ENCODE measurements at places on chromosomes 12 and 14.

GRCh38 chr12:27012239-27012981 is 1.8 kb downstream of the TM7SF3 start:
- no peak for DNase-seq

- no peak for DNase-seq
Observed at GRCh38 chr12:54486173-54486867, 11.2 kb upstream of the NCKAP1L start.

DNA sequence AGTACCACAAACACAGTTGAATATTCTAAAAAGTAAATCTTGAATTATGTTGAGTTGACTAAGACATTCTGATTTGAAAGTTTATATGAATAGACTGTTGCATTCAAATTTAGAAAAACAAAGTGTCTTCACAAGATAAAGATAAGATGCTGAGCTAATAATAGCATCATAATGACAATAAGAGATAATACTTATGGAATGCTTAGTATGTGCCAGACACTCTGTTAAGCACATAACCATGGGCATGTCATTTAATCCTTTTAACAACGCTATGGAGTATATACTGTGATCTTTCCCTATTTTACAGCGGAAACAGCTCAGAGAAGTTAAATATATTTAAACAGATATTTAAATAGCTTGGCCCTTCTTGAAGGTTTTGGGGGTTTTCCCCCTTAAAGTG is 163.4 kb downstream of the SRGAP1 start:
- DNase-seq = no peak

GRCh38 chr14:94138251-94138650 is 8.8 kb upstream of the IFI27L2 start:
- DNase-seq = no peak

- DNase-seq = no peak
Observed at GRCh38 chr14:23129759-23130316, 10.8 kb upstream of the CEBPE start.

DNA sequence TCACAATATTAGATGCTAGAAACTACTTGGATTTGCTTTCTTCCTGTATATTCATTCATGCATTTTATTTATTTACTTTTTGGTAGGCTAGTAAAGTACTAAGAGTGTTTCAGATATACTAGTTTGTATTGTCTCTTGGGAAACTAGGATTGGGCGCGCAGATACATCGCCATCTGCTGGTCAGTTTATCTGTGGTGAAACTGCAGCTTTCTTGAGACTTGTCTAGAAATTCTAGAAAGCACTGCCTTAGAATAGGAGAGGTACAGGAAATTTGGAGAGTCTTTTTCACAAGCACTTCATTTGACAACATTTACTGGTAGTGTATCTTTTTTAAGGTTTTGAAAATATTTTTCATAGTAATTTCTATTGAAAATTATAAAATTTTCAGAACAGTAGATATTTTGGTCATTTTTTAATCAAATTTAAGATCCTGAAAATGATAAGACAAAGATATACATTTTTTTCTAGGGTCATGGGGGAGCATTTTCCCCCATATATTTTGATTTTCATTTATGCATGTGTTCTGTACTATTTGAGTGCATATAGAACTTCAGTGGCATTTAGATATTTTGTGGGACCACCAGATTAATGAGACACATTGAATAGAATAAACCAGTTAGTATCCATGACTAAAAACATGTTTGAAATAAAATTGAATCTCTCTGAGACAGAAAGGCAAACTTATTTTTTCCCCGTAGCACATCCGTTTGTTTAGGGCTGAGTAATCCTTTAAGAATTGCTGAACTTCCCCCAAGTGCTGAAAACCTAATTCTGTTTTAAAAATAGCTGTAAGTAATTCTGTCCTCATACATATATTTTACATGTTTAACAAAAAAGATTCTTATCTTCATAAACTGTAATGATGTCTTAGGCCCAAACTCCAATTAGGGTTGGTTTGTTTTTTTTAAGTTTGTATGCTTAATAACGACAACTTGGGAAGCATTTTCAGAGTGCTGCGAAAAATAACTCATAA is 44.5 kb downstream of the SLC38A6 start:
- DNase-seq = peak; percentile 67

DNA sequence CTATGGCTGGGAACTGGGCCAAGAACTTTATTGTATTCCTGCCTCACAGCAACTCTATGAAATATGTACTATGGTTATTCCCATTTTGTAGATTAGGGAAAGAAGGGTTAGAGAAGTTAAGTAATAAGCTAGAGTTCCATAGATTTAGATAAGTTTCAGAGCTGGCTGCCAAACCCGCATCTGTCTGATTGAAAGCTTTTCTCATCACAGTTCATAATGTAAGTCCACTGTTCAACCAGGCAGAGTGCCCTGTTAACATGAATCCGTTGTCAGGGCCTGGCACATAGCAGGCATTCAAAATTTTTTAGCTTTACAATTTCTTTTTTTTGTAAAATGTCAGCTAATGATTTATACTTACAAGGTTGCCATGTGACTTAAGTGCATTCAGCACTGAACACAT is 467.3 kb downstream of the NRXN3 start:
- no peak for DNase-seq

DNA sequence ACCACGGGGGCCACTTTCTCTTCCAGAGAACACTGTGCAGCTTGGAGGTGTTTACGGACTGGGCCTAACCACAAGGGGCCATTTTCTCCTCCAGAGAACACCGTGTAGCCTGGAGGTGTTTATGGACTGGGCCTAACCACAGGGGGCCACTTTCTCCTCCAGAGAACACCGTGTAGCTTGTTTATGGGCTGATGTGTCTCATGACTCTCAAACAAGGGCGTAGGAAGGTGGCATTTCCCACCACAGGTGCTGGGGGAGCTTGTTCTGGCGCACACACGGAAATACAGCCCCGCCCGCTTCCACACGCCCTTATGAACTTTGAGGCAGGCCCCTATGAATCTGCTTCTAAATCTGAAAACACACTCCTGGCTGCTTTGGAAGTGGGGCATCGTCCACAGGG is 174.6 kb upstream of the SFSWAP start:
- no peak for DNase-seq

GRCh38 chr12:111753144-111753881 is 13.4 kb upstream of the ALDH2 start:
- DNase-seq = no peak

DNA sequence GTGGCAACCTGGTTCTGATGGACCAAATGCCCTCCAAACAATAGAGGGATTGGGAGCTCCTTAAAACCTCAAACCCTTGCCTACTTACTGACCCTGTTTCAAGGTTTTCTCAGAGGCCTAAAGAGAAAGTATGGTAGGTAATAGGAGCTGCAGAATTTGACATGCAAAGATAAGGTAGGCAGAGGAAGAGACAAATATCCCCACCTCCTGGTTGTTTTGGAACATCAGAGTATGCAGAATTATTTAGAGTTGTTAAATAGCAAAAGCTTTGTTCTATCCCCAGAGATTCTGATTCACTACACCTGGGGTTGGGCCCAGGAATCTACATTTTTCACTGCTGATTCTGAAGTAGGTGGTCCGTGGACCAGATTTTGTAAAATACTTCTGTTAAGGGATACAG is 421.2 kb downstream of the SOX5 start:
- no peak for DNase-seq

- DNase-seq = no peak
Observed at GRCh38 chr12:31845613-31846322, 113.4 kb upstream of the RESF1 start.

- DNase-seq = no peak
Observed at GRCh38 chr12:95418142-95418541, 55.8 kb upstream of the METAP2 start.

DNA sequence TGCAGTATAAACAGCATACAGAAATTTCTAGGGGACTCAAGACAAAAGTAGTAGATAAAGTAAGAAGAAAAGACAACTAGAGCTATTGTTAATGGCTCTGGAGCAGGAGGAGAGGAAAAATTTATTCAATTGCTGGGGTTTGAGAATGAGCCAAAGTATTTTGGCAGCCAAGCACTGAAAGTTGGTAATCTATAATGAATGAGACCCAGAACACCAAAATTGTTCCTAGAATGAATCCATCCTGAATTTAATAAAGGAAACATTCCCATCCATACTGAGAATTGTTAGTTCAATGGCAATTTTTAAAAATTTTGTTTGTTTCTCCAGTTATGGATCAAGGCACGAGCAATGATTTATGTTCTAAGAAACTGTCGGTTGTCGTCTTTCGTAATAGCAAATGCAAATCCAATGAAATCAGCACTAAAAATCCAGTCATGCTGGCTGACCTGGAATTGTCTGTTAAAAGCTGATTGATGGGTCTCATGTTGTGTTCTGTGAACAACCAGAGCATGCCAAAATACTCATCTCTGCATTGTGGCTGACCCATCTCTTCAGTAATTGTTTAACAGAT is 170.9 kb upstream of the LMNTD1 start:
- DNase-seq = no peak

DNA sequence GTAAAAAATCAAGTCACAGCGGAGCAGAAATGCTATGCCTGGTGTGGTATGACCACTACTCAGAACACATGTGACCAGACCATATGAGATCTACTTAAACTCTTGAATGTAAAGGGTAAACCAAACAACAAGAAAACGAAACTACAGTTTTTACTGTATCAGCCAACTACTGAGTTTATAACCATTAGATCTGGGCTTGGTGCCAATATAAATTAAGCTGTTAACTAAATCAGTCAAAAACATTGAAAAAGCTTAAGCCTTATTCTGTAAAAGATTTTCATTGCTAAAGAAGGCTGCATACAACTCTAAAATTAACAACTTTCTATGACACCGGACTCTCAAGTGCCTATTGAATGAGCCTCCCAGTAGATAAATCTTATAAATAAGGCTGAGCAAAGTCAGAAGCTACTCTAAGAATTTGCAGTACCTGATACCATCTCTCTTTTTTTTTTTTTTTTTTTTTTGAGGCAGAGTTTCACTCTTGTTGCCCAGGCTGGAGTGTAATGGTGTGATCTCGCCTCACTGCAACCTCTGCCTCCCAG is 35.4 kb downstream of the SPTLC2 start:
- peak; percentile 91 for DNase-seq

GRCh38 chr12:83779526-83779925 is 1092.8 kb downstream of the TMTC2 start:
- DNase-seq = no peak

DNA sequence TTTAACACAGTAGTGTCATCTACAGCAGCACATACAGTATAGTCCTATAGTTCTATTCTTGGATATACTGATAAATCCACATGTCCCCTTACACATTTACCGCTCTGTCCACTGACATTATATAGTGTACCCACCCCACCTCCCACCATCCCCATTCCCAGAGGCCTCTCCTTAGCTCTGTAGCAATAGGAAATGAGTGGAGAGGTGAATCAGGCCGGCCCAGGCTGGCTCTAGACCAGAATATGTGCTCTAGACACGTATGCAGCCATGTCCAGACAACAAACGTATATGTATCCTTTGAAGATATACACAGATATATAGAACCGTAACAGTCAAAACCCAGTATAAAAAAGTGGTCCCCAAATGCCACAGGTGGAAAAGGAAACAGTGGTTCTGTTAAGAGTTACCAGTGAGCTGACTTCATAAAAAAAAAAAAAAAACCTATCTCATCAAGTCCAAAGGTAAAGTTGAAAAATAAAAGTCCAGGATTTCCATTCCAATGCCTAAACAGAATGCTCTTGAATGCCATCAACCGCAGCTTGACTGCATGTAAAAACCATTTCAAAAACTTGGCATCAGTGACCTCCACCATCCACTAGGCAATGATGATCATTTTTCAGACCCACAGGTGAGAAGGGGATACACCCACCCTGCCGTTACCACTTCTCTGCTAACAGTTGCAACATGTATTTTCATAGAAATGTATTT is 16.7 kb downstream of the EGLN3 start:
- no peak for DNase-seq
